ENCODE measurements at places on chromosomes 1 and 21. TPM values are rescaled to one million over a fixed set of nuclear protein-coding genes. Genes with fewer than 3 reads are reported as not detected.

- DNase-seq = no peak
These were observed 52.1 kb downstream of the DHRS3 start for GRCh38 chr1:12565966-12566352.

The PCAT6 gene
- total RNA-seq = 2.7 TPM

DNA sequence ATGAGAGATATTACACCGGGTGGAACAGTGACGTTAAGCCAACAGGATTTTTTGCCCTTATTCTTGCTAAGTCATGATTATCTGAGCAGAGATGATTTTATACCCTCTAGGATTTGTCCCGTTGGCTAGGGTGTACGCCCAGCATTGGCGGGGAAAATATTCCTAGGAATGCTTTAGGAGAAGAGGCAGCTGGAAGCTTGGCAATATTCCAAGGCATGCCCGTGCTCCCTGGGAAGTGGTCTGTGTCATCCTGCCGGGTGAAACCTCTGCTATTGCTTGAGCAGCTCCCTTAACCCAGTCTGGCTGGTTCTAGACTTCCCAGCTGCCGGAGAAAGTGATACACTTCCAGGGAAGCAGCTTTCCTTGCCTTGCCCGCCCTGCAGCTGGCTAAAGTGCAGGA, 16.2 kb downstream of the CHRNB2 start:
- DNase-seq = no peak

GRCh38 chr1:44857446-44857845, 14.4 kb upstream of the PTCH2 start:
- no peak for DNase-seq

Measured in HFFc6 (cell line).